ENCODE measurements at places on chromosomes 16 and 17. TPM values are rescaled to one million over a fixed set of nuclear protein-coding genes. Genes with fewer than 3 reads are reported as not detected.

GRCh38 chr17:82216301-82217119, 3.9 kb upstream of the CCDC57 start:
- DNase-seq: peak; percentile 85

Gene CES4A
- total RNA-seq: 6.8 TPM

DNA sequence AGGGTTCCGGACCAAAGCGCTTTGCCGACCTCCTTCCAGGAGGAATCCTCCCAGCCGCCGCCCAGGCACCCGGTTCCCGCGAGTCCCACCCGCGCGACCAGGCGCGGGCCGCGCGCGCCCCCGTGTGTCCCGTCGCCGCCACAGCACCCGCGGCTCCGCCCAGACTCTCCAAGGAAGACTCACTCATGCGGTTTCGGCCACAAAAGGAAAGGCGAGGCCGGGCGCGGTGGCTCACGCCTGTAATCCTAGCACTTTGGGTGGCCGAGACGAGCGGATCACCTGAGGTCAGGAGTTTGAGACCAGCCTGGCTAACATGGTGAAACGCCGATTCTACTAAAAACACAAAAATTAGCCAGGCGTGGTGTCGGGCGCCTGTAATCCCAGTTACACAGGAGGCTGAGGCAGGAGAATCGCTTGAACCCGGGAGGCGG, 3.5 kb upstream of the PKMYT1 start:
- DNase-seq: peak; percentile 84

Gene SPN
- 0.59 TPM for total RNA-seq

DNA sequence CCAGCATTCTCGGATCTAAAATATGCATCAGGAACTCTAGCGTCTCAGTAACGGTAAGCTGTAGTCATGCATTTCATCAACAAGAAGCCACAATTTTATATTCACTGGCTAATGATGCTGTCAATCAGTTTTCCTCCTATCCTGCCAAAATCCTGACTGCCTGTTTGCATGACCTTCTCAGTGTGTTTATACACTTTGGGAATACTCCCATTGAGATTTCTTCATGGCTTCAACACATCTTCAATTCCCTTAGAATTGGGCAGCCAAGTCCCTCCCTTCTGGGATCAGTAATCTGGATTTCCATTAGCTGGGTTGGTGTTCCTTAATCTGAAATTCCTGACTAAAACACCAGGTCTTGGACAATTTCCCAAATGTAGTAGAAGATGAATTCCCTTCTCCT, 348.9 kb upstream of the DYNLRB2 start:
- no peak for DNase-seq

Gene TUBB3
- 0.30 TPM for total RNA-seq

DNA sequence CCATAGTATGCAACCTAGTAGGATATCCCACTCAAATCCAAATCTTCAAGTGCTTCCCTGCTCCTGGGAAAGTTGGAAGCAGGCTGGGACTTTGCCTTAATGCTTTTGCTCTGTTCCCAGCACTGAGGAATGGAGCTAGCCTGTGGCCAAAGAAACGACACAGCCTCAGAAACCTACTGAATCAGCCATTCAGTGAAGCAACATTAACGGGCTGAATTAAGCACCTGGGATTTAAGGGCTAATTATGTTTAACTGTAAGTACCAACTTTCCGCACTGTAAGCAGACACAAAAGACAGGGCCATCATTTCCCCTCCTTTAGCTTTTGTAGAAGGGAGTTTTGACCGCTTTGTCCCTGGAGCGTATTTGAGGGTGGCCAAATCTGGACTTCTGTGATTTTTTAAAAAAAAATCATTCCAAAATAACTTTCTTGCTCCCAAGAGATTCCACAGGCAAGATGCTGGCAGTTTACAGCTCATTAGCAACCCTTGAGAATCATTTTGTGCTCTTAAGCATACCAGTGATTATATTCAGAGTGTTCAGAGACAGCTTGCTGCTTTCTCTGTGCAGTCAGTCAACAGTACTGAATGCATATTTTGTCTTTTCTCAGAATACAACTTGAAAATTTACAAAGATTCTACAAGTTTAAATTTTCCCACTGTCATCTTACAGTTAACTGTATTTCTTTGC, 17.6 kb upstream of the NOL11 start:
- DNase-seq: no peak

DNA sequence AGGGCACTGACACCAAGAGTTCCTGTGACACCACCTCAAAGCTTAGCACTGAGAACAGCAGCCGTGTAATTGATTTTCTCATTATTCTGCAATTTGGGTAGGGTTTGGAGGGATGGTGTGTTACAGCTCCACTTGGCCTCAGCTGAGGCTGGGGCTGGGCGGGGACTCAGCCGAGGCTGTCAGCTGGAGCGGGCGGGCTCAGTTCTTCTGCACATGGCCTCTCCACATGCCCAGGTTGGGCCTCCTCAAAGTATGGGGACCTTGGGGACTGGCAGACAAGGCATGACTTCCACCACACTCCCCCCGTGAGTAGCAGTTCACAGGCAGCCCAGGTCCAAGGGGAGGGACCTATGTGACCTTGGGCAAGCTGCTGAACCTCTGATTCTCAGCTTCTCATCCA, 171.5 kb downstream of the IRF8 start:
- DNase-seq: no peak

DNA sequence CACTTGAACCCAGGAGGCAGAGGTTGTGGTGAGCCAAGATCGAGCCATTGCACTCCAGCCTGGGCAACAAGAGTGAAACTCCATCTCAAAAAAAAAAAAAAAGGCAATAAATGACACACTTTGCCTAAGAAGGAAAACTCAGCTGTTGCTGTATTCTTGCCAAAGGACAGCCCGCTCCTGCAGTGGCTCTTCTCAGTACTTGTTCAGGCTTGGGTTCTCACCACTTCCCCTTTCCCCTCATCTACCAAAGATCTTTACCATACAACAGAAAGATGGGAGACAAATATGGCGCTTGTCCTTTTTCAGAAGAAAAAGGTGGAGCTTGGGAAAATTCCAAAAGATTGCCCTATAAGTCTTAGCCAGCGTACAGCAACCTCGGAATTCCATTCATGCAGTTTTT, 58.5 kb downstream of the MYH13 start:
- DNase-seq: no peak

Gene CCL1
- total RNA-seq: not detected

GRCh38 chr16:12132290-12132689, 155.8 kb downstream of the SNX29 start:
- DNase-seq: no peak

DNA sequence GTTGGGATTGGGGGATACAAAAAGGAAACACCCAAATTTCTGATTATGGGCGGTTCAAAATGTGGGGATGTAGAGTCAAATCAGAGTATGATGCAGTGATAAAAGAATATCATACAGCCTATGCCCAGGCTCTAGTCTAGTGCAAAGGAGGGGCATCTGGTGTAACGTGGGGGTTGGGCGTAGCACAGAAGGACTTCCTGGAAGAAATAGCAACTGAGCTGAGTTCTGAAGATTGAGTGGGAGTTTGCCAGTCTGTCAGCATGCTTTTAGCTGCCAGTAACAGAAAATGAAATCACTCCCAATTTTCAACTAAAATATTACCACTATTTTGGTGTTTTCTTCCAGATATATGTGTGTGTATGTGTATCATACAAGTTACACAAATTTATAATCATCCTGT, 196.9 kb downstream of the SPECC1 start:
- no peak for DNase-seq

DNA sequence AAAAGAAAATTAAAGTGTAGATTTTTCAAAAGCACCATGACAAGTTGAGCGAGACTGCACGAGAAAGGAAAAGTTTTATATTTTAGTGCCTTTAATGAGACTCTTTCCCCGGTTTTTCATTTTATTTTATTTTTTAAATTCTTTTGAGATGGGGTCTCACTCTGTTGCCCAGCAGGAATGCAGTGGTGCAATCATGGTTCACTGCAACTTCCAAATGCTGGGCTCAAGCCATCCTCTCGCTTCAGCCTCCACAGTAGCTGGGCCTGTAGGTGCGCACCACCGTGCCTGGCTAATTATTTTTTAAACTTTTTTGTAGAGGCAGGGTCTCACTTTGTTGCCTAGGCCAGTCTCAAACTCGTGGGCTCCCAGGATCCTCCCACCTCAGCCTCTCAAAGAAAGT, 5.7 kb upstream of the ATP2A3 start:
- DNase-seq: no peak

GRCh38 chr17:9509236-9509816, 66.3 kb downstream of the STX8 start:
- DNase-seq: no peak
